ENCODE measurements at places on chromosomes 3 and 15.

GRCh38 chr15:35496585-35496984 is 49.4 kb downstream of the DPH6 start:
- no peak for DNase-seq

DNA sequence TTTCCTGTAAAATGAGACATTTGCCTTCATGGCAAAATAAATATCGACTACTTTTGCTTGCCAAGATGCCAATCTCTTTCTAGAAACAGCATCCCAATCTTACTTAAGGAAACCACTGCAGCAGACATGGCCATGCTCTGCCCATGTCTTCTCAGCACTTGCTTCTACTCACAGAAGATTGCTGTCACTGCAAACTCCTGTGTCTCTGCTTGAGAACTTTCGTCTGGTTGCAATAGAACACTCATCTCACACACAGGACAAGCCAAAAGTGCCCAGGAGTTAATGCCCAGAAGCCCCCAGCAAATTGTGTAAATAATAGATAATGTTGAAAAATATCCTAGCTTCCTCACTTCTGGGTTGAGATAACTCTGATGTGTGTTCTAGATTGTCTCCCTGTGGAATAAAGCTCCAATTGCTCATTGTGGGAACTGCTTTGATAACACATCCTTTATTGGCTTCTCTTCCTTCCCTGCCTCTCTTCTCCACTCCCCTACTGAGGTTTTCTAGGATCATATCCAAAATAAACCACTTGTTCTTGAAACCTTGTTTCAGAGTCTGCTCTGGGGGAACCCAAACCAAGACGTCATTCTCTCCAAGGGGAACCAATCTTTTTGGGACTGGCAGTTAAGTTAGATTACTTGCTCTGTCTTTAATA is 156.3 kb upstream of the STRIT1 start:
- no peak for DNase-seq

GRCh38 chr3:72275331-72275751 is 490.4 kb upstream of the PROK2 start:
- no peak for DNase-seq

GRCh38 chr3:117286488-117286887 is 576.9 kb downstream of the TUSC7 start:
- DNase-seq = no peak

DNA sequence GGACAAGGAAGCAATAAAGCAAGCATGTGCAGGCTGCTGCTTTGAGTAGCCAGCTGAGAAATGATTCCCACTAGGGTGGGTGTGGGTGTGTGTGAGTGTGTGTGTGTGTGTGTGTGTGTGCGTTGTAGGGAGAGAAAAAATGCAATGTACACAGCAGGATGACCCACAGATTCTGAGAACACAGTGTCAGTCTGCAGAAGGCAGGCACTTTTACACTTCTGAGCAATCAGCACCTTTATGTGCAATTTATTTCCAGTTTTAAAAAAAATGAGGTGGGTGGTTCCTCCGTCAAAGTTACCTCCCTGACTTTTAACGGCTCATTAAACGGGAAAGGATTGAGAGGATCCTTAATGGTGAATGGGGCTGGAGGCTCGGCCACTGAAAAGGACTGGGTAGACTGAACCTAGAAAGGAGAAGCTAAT is 38.5 kb upstream of the LIPC start:
- DNase-seq = no peak

DNA sequence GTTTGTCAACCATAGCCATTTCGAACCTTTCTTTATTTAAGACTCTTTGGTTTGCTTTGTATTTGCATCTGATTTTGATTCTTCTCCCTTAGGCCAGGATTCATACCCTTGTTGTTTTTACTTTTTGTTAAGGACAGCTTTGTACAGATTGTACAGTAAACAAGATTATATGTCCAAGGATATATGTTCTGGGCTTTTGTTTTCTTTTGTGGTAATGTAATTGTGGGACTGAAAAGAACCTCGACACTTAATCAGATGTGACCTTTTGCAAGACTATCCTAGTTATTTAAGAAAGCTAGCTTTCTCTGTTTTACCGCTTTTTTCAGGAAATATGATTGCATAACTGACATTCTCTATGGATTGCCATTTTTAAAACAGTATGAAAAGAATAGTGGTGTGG is 67.0 kb upstream of the SAMMSON start:
- no peak for DNase-seq

- no peak for DNase-seq
Observed at GRCh38 chr3:171781711-171782127, 28.6 kb downstream of the PLD1 start.

- no peak for DNase-seq
Observed at GRCh38 chr3:73432023-73432705, 192.6 kb downstream of the PDZRN3 start.

GRCh38 chr3:193641440-193641775 is 48.4 kb downstream of the OPA1 start:
- DNase-seq = no peak

DNA sequence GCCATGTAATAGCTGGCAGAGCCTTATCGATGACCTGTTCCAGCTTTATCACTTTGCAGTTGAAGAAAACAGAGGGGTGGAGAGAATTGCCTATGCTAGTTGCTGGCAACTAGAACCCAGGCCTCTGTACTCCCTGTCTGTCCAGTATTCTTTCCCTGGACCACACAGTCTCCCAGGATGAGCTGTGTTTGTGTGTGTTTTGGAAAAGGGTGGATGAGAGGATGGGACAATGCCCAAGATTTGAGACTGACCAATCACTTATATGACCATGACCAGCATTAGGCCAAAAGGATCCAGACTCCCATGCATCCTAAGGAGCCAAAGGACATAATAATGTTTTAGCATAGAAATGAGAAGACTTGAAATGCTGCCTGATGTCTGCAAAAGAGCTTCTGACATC is 102.6 kb downstream of the CD200R1L start:
- DNase-seq = no peak

GRCh38 chr15:33729653-33730052 is 238.6 kb upstream of the CHRM5 start:
- DNase-seq = no peak

- no peak for DNase-seq
Observed at GRCh38 chr3:38740537-38740936, 75.5 kb downstream of the SCN10A start.

DNA sequence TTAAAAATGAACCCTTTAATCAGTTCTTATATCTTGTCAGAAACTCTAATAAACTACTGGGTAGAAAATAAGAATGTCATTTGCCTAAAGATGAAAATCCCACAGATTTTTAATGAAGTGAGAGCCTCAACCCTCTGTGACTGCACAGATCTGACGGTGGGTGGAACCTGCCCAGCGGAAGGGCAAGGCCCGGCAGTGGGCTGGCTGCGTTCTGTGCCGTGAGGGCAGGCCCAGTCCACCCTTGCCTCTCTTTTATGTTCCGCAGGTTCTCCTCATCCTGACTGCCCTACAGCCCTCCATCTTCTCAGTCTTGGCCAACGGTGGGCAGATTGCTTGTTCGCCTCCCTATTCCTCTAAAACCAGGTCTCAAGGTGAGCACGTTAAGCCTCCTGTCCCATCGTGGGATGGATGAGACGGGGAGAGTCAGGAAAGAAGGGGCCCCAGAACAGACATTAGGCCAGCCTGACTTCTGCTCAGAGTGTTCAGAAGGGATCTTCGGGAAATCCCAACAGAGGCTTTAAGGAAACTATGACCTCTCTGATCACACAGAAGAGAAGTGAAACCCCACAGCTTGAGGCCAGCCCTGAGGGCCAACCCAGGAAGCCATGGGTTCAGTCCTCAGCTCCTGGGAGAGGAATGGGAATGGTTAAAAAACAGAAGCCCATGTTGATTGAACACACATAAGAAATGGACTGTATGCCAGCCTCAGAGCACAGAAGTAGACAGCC is 16.0 kb downstream of the SLC51A start:
- DNase-seq = no peak

DNA sequence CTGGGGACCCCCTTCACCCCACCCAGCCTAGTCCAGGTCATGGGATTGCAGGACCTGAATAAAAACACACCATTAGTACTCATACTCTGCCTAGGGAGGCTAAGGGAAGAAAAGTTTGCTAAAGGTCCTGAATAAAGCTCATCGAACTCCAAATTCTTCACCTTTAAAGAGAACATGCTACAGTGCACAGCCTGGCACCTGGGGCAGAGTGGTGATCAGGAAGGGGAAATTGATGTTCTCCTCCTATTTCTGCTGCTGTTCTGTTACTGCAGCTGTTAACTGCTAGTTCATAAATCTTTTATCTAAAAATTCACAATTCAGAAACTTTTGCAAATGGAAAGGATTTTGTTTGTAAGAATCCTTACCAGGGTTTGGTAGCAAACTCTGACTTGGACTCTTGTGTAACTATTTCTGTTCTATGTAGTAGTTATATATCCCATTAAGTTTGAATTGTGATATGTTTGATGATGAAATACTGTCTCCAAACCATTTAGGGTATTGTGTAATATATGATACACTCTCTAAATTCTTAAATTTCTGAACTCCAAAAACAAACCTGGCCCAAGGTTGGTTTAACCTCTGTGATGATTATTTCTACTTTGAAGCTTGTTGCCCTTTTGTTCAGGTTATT is 27.9 kb downstream of the MCTP2 start:
- DNase-seq = no peak

DNA sequence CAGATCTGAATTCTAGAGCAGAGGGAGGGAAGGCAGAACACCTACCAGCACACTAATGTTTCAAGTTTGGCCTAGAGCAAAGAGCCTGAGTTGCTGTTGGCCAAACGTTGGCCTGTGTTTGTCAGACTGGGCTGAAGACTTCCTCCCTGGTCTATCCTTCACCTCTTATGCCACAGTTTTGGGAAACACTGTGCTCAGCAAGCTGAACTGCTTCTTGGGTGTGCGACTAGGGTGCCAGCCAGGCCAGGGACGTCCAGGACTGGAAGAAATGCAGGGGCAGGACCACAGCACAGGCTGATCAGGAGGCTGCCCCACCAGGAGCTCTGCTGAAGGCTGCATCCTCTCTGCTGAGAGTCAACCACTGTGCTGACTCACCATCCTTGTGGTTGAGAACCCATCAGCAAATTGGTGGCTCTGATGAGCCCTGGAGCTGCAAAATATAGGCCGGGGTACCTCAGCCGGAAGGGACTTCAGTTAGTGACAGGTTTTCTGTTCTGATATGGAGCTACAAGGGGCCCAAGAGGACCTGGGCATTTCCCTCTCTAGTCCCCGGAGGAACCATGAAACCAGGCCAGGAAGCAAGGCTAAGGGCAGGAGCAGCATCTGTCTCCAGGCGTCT is 131.6 kb upstream of the RASGRP1 start:
- DNase-seq = no peak

- DNase-seq = no peak
Observed at GRCh38 chr15:48478581-48478980, 147.4 kb downstream of the DUT start.

- no peak for DNase-seq
Observed at GRCh38 chr3:99982650-99983049, 131.7 kb downstream of the FILIP1L start.

DNA sequence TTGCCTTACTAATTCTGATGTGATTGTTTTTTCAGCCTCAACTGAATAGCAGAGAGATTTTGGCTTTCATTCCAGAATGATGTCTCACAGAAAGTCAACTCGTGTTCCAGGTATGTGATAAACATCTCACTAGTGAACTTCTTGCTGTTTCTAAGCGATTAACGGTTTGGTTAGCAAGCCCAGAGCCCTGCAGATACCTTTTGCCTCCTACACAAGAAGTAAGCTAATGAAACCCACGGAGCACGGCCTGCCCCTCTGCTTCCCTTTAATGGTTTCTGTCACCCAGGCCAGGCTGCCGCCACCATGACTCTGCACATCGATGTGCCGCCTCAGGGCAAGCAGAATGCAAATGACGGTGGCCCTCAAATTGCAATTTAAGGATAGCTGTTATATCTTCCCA is 155.9 kb upstream of the ICE2 start:
- no peak for DNase-seq

DNA sequence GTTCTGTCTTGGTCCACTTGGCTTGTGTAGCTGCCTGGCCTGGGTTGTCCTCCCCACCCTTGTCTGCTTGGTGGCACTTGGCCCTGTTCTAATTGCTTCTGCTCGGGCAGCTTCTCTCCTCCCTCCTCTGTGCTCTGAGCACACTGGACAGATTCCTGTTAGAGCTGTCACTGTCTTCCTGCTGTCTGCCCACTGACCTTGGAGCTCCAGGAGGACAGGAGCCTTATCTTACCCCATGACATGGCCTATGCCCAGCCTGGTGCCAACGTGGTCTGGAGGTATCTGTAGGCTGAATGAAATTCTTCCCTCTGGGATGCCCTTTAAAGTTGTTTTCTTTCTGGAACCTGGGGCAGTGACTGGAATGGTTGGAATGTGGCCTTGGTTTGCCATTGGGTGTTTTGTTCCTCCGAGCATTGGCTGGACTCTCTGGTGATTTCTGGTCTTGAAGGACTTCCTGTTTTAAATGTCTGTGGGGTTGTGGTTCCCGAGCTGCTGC is 94.1 kb downstream of the FAM43A start:
- DNase-seq = no peak

GRCh38 chr15:70415398-70415797 is 317.7 kb upstream of the TLE3 start:
- DNase-seq = no peak

DNA sequence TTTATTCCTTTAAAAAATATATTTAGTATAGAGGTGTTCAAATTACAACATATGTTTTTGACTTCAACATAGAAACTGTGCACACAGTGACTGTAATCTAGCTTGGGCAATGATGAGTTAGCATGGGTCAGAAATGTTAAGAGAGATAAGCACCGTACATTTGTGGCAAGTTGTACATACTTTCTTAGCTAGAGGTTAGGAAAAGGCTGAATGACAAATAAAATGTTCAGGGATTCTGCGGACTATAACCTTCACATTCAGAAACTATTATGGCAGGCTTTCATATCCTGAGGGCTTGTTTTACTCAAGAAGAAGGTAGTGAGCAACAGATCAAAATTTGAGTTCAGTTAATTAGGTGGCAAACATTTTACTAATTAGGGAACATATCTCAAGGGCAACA is 379.7 kb upstream of the EPHA6 start:
- no peak for DNase-seq

GRCh38 chr3:119781330-119782198 is at the start of gene NR1I2:
Gene NR1I2 (plus strand): TSS chr3:119782101.
- DNase-seq = no peak

GRCh38 chr15:37425541-37425940 is 325.2 kb upstream of the MEIS2 start:
- no peak for DNase-seq

DNA sequence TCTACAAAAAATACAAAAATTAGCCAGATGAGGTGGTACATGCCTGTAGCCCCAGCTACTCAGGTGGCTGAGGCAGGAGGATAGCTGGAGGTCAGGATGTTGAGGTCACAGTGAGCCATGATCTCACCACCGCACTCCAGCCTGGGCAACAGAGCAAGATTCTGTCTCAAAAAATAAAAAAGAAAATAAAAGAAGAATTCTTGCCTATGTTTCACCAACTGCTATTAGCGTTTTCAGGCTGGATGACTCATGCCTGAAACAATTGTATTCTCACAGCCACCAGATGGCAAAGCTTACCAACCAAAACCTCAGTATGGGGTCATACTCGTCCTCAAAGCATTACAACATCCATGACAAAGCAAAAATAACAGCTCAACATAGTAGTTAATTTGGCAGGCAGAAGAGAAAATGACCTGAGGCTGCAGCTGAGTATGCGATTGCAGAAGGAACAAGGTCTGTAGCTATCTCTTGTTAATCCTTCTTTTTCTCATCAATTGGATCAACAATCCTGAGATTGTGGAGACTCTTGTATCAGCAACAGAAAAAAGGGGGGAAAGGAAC is 52.2 kb downstream of the TP53BP1 start:
- DNase-seq = no peak
